ENCODE measurements at places on chromosomes 16 and 17. TPM values are rescaled to one million over a fixed set of nuclear protein-coding genes. Genes with fewer than 3 reads are reported as not detected.

- DNase-seq = no peak
These were observed 13.5 kb upstream of the TENT4B start for GRCh38 chr16:50139580-50139979.

GRCh38 chr16:84272740-84273320 is 21.8 kb upstream of the WFDC1 start:
- no peak for DNase-seq

Gene ZFP1
- total RNA-seq = 5.5 TPM

DNA sequence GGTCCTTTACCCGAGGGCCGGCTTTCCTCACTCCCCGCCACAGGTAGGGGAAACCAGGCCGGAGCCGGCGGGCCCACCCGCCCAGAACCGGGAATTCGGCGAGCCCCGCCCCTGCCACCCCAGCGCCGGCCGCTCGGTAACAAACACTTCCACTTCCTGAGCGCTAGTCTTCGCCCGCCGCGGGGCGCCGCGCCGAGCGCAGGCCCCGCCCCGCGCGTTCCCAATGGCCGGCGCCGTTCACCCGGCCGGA is 224 bp upstream of the NHERF1 start:
- no peak for DNase-seq

- no peak for DNase-seq
These were observed 19.2 kb downstream of the CEP112 start for GRCh38 chr17:66172691-66173223.

DNA sequence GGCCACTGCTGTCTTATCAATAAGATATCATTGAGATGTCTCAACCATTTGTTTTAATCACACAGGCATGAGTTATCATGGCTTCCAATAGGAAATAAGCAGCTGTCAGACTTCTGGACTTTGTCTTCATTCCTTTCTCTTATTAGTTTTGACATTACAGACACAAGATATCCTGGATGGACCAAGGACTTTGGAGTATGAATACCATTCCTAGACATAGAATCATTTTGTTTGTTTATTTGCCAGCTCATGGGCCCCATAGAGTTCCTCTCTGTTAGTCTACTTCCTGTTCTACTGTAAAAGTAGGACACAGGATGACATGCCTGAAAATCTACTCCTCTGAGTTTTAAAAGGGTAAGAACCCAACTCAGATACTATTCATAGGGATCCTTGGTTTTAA is 77.7 kb upstream of the KCNJ16 start:
- no peak for DNase-seq

- DNase-seq = no peak
These were observed 965 bp downstream of the INTS2 start for GRCh38 chr17:61926826-61927207.

- no peak for DNase-seq
These were observed 43.4 kb upstream of the CRHR1 start for GRCh38 chr17:45740553-45741330.

DNA sequence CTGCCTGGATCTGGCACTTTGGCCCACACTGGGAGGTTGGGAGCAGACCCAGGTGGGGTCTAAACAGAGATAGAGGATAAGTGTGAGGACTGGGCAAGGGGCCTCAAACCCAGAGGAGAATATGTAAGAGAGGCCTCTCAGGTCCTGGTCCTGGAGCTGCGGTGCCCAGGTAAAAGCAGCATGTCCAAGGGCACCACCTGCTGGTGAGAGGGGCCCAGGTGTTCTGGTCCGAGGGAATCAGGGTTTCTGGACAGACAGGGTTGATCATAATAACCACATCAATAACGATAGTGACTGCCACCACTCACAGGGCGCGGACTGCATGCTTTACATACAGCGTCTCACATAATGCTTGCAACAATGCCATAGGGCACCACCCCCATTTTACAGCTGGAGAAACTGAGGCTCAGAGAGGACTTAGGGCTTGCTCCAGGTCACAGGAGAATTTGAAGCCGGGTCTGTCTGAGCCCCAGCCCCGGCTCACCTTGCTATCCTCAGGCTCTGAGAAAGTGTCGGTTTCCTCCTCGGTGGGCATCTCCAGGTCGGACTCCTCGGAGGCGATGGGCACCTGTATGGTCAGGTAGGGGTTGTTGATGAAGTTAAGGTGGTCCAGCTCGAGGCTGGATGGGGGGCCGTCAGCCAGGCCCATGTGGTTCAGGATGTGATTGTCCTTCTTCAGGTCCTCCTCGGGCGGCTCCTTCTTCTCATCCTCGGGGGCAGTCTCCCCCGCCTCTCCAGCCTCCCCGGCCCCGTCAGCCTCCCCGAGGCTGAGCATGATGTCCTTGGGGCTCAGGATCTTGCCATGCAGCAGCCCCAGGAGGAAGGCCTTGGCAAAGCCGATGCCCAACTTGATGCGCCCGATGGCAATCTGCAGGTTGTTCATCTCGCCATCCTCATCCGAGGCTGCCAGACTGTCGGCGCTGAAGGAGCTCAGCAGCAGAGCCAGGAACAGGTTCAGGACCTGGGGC is 19.1 kb upstream of the CD79B start:
- DNase-seq = peak; percentile 75

- DNase-seq = no peak
These were observed 78.6 kb upstream of the CREBBP start for GRCh38 chr16:3959148-3959547.

GRCh38 chr17:45146592-45146889 is 1.7 kb upstream of the HEXIM1 start:
- no peak for DNase-seq

DNA sequence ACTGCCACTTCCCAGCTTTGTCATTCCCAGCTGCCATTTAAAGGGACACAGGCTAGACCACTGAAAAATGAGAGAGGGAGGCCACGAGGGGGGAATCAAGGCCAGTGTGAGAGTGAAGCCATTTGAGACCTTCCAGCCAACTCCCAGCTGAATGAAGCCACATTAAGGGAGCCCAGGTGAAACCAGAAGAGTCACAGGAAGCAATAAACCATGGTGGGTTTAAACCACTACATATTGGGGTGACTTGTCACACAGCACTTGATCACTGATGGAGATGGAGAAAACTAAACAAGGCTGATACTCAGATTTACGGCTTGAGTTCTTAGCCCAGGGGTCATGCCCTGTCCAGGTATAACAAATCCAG is 2.8 kb upstream of the NUBP1 start:
- DNase-seq = no peak

DNA sequence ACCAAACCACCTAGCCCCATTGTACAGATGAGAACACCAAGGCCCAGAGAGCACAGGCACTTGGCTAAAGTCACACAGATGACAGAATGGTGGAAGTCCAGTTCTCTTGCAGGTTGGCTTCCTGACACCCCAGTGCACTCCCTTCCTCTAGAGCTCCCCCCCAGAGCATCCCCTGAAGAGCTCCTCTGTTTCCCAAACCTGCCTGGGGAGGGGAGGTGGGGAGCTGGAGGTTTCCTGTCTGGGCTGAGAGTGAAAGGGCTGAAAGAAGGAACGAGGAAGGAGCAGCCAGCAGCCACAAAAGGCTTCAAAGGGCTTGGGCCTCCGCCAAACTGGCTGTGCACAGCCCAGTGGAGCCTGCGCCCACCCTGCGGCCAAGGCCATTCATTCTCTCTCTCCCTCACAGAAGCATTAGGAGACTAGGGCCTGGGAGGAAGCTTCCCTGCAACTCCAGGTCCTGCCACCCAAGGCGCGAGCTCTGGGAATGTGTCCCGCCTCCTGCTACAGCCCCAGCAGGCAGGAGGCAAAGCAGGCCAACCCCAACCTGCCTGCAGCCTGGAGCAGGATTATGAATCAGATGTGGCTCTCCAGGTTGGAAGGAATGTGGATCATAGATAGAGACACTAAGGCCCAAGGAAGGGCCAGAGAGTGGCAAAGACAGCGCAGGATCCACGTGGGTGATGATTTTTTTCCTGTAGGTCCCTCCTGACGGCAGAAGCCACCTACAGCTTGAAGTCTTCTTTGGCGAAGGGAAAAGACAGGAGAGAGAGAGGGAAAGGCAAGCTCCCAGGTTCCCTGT is 913 bp downstream of the SLC13A5 start:
- DNase-seq = no peak

DNA sequence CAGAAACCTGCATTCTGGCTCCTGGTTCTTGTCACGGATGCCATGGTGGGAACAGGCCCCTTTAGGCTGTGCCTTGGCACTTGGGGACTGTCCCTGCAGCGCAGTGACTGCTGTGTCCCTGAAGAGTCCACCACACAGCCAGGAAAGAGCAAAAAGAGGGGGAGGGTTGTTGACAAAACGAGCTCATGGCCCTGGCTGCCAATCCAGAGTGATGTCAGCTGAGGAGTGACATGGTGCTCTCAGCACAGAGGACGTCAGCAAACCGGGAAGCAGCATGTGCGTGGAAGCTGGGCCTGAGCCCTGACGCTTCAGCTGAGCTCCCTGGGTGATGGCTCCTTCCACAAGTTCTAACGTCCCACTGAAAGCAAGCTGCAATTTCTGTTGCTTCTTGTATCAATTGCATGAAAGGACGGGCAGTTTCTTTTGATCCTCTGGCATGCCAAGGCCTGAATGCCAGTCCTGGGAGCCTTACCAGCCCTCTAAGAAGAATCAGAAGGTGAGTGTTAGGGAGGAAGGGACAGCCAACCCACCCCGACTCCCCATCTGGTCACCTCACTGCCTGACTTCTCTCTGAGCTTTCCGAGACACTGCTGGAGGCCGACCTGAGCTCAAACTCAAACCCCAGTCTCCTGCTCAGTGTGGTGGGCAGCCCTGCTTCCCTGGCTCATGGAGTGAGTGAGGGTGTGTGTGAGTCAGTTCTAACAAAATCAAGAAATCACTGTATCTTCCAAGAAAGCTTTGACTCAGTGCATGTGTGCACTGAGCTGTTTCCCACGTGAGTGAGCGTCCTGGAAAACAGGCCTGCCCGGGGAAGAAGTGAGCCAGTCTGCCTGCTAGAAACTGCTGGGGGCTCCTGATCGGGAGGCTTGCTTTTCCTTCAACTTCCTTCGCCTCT is 14.7 kb upstream of the WNT3 start:
- DNase-seq = no peak

GRCh38 chr17:47879028-47879585 is 16.9 kb upstream of the SP2 start:
- no peak for DNase-seq

DNA sequence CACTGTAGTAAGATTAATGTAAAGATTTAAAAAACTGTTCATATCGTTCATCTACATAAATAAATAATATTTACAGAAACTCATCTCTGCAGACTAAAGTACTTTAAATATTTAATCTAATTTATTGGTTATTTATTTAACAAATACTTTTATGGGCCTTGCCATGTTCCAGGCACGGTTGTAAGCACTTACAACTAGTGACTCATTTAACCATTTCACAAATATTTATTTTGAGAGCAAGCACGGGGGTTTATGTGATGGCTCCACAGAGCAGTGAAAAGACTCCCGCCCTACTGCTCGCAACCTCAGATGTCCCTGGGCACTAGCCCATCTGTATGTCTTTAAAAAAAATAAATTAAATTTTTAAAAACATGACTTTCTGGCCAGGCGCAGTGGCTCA is 575.9 kb downstream of the WWOX start:
- no peak for DNase-seq

Gene PHKG2
- total RNA-seq = 49.2 TPM

Gene CEP112
- 6.7 TPM for total RNA-seq

Gene SSH2
- 40.4 TPM for total RNA-seq
